ENCODE measurements at places on chromosomes 4 and X.

DNA sequence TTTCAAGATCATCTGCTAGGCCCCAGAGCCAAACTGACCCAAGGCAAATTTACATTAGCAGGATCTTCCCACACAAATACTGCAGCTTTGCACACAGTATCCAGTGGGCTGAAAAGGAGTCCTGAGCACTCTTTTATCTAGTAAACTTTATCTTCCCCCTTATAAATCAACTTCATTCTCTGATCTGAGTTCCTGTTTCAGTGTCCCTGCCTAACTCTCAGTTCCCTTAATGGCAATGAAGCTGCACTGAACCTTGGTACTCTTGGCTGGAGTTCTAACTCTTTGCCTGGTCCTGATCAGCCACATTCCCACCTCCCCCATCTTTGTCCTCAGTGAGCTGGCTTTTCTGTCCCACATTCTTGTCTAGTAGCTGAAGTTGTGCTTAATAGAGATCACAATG is 37.4 kb downstream of the EDA2R start:
- no peak for DNase-seq

DNA sequence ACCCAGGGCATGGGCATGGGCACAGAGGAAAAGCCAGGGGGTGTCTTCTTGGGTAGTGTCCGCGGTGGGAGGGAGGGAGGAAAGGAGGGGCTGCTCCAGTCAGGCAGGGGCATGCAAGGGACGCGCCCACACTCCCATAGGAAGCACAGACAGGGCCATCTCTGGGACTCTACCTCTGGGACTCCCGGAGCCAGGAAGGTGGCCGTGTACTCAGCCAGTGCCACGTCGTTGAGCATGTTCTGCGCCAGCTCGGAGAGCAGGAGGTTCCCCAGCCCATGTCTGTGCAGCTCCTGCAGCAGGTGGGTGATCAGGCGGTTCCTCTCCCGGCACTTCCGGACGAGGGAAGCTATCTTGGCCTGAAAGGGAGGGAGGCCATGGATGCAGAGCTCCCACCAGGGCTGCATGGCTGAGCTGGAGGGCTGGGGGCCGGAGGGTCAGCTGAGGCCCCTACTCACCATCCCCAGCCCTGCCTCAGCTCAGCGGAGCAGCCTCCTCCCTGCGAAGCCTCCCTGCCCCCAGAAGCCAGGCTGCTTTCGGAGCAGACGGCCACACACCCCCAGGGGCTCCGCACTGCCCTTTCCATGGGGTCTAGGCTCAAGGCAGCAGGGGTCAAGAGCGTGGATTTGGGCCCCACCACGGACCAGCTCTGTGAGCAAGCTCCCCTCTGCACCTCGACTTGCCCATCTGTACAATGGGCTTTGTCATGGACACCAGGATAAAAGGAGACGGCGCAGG is 44.6 kb downstream of the C4orf50 start:
- DNase-seq: no peak

GRCh38 chr4:26126994-26127393 is 193.8 kb upstream of the RBPJ start:
- no peak for DNase-seq

- no peak for DNase-seq
Observed at GRCh38 chr4:180394312-180394711, 1848.9 kb upstream of the TENM3 start.

- DNase-seq: no peak
Observed at GRCh38 chrX:121598356-121598755, 550.9 kb downstream of the GLUD2 start.

GRCh38 chr4:13618212-13618806 is 9.2 kb downstream of the BOD1L1 start:
- DNase-seq: no peak

Data from NCI-H187 (cell line).